Frontal cortex (tissue), 4 donors: ENCODE measurements at places on chromosomes 13 and 19.

DNA sequence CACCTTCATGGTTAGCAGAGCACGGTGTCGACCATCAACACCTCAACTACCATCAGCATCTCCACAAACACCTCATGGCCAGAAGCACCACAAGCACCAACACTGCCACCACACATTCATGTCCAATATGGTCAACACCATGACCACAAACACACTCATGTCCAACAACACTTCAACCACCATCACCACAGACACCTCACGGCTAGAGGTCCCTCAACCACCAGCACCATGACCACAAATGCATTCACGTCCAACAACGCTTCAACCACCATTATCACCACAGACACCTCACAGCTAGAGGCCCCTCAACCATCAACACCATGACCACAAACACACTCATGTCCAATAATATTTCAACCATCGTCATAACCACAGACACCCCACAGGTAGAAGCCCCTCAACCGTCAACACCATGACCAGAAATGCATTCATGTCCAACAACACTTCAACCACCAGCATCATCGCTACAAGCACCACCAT, 10.2 kb downstream of the TRAPPC5 start:
- no peak for DNase-seq

DNA sequence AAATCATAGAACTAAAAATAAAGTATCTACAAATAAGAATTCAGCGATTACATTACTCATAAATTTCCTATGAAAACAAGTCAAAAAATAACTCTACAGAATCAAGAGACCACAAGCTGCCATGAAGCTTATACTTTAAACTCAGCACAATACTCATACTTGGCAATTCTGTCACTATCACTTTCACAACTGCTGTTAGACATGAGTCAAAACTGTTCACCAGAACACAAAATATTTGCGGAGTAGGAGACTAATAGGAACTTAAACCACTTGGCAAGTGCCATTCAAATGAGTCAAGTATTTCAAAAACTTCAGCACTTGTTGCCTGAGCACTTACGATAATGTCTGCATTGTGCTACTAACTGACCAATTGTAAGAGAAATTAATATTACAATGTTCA, 387.8 kb upstream of the GPC6 start:
- no peak for DNase-seq

GRCh38 chr13:99265162-99265800, 7.1 kb upstream of the GPR18 start:
- no peak for DNase-seq

DNA sequence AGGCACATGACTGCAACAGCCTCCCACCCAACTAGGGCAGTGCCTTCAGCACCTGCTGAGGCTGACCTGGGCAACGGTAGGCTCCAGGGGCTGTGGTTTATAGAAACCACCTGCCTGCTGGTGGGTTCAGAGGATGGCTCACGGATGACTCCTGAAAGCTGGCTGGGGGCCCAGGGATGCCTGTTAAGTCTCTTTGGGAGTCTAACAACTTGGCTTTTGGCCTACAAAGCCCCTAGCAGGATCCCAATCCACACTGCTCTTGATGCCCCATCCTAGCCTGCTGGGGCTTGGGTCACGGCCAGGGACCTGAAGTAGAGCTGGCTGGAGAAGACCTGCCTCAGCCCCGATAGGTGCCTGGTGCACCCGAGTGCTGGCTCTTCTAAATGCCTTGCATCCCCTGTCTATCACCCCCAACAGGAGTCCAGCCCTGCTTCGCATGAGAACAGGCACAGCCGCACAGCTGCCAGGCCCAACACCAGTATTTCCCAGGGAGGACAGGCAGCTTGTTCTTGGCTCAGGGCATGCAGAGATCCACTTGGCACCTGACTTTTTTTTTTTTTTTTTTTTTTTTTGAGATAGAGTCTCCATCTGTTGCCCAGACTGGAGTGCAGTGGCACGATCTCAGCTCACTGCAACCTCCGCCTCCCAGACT, 9.1 kb upstream of the EPHX3 start:
- DNase-seq, result no peak

- DNase-seq, result no peak
Measured at GRCh38 chr13:79451500-79451962, 29.4 kb upstream of the NDFIP2 start.

DNA sequence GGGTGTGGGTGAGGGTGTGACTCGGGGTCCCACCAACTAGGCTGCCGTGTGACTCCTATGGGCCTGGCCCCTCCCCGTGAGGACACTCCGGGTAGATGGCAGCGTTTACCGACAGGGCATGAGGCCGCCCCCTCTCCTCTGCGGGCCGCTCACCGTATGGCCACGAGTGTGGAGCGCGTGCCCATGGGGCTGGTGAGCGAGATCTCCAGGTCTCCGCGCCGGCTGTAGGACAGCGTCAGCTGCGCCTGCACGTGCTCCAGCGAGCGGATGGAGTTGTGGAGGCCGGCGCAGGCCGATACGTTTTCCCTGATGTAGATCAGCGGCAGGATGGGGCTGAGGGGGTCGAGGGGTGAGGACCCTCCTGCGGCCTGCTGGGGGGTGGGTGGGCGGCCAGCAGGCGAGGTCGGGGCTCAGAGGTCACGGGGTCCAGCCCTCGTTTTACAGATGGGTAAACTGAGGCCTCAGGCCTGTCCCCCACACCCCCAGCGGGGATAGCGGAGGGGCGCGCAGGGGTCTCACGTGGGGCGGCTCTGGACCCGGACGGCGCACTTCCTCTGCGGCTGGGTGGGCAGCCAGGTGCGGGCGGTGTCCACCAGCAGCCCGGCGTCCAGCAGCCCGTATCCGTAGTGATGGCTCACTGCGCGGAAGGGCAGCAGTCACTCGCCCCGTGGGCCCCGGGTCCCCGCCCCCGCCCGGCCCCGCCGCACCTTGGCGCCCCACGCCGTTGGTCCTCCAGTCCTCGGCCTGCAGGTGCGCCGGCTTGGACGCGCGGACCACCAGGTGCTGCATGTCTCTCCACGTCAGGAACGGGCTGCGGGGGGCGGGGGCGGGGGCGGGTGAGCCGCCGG, 4.3 kb upstream of the C19orf25 start:
- DNase-seq, result no peak

GRCh38 chr19:42176990-42177685, 40.3 kb downstream of the DEDD2 start:
- peak; percentile 83 for DNase-seq

DNA sequence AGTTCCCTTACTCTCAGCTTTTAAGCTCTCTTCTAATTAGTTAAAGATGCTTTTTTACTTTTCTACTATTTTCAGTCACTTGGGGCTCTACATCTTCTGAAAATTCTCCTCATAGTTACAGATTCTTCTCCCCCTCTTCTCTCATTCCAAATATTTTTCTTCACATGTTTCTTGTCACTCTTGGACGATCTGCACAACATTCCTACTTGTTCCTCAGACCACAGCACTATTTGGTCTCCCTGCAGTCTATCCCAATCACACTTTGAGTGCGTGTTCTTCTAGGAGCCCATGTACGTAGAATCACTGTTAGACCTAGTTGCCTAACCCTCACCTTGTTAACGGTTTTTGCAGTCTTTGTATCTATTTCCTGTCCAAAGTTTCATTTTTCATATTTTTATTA, 222.5 kb upstream of the SPRY2 start:
- DNase-seq, result no peak

DNA sequence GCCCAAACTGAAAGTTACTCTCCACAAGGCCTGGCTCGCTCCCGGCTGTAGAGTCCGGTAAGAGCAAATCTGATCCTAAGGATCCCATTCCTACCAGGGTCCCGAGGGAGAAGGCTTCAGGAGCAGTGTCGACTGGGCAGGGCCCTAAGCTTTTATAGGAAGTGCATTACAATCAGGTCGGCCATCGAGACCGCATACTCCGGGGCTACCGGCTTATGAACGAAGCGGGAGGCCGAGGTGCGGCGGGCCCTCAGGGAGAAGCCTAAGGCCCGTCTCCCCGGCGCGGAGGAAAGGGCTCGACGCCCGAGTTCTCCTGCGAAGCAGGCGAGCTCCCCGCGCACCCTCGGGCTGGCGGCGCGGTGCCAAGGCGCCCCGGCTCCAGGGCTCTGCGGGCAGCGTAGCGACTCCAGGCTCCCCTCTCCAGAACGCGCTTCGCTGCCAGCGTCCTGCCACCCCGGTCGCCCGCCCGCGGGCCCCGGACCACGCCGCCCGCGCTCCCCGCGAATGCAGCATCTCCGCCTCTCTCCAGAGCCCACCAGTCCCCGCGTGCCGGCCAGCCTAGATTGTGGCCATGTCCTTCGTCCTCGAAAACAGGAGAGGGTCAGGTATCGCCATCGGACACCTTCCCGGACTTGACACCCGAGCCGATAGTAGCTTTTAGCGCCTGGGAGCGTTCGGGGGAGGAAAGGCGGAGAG, 1.4 kb downstream of the EFNB2 start:
- peak; percentile 54 for DNase-seq

DNA sequence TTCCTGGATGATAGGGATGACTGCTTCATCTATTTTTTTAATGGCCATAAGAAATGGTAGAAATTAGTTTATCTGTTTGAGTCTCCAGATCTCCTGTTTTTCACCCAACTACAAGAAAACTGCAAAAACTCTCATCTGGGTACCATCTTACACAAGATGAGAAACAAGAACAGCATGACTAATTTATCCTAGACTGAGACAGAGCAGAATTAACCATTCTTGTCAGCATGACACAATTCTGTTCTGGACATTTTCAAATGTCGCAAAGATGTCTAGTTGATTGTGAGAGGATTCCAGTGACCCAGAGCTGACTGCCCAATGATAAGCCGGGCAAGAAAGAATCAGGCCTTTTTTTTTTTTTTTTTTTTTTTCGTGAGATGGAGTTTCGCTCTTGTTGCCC, 12.8 kb downstream of the ZNF43 start:
- DNase-seq, result no peak

- DNase-seq, result no peak
Measured at GRCh38 chr19:33407140-33407551, 33.6 kb downstream of the CEBPG start.

DNA sequence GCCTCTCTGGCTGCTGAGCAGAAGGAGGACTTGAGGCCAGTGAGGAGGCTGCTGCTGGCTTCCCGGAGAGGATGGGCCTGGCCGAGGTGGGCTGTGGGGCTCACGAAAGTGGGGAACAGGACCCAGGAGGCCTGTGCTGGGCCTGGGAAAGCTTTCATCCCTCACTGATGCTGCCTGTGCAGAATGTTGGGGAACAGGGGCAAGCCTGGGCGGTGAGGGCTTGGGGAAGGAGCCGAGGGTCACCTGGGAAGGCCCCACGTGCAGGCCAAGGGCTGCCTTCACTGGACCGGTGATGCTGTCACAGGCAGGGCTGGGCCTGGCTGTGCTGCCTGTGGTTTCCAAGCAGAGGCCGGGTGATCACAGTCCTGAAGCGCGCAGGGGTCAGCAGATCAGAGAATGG, 9.4 kb downstream of the AP1M1 start:
- no peak for DNase-seq

DNA sequence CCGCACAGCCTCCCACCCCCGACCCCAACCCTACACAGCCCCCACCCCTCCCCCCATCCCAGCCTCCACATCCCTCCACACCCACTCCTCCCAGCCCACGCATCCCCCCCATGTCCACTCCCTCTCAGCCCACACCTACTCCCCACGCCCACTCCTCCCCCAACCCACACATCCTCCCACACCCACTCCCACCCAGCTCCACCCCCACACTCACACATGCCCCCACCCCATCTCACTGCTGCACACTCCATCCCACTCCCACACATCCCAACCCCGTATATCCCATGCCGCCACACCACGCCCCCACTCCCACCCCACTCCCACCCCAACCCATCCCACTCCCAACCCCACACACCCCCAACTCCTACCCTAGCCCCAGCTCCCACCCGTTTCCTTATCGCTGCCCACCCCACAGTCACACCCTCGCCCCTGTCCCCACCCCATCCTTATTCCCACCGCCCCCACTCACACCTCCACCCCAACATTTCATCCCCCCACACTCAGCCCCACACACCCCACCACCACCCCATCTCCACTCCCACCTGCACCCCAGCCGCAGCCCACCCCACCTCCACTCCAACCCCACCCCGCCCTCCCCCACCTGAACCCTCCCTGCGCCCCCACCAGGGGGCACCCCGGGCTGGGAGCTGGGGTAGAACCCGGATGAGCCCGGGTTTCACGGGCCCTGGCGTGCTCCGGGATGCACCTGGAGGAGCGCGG, 809 bp downstream of the TDRD12 start:
- peak; percentile 32 for DNase-seq

GRCh38 chr19:16841391-16841926, 12.3 kb downstream of the SIN3B start:
- DNase-seq, result no peak

- DNase-seq, result no peak
Measured at GRCh38 chr19:37413313-37414084, 42.6 kb downstream of the ZNF527 start.

- DNase-seq, result no peak
Measured at GRCh38 chr13:36788276-36788675, 30.7 kb upstream of the RFXAP start.

GRCh38 chr13:77397636-77398035, 70.7 kb upstream of the MYCBP2 start:
- DNase-seq, result no peak

- no peak for DNase-seq
Measured at GRCh38 chr19:55198651-55199050, 10.7 kb downstream of the PTPRH start.

DNA sequence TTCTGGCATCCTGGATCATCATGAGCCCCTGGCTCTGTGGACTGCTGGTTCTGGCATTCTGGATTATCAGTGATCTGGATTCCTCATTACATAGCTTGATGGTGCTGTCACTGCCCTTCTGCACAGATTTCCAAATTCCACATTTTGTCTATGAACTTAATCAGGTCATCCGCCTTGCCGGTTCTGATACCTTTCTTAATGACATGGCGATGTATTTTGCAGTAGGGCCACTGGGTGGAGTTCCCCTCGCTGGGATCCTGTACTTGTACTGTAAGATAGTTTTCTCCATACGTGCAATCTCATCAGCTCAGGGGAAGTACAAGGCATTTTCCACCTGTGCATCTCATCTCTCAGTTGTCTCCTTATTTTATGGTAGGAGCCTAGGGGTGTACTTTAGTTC, 24.4 kb upstream of the OR7C2 start:
- DNase-seq, result no peak

- DNase-seq, result no peak
Measured at GRCh38 chr19:33831825-33832224, 35.2 kb downstream of the KCTD15 start.

DNA sequence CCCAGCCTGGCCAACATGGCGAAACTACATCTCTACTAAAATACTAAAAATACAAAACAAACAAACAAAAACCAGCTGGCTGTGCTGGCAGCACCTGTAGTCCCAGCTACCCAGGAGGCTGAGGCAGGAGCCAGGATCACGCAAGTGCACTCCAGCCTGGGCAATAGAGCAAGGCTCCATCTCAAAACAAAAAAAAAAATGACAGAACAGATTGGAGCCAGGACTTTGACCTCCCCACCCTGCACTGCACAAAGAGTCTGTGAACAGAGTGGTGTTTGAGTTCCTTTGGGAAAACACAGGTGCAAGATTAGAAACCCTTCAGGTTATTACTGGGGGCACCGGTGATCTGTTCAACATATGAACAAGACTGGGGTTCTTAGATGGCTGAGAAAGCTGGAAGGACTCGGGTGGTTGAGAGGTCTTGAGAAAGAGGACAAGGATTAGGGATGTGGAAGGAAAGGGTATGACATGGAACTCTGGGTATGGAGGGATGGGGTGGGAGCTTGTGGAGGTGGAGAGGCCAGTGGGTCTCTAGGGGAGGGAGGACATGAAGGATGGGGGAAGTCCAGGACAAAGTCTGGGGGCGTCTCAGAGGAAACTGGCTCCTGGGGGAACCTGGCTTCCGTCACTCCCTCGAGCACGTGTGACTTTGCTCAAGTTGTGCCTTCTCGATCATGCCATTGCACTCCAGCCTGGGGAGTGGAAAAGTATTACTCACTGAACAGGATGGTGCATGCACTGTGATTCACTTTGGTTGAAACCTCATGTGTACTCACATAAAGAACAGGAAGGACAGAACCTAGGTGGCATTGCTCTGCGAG, 25.9 kb downstream of the RCN3 start:
- DNase-seq, result no peak
